ENCODE measurements at places on chromosomes 16 and 17.

DNA sequence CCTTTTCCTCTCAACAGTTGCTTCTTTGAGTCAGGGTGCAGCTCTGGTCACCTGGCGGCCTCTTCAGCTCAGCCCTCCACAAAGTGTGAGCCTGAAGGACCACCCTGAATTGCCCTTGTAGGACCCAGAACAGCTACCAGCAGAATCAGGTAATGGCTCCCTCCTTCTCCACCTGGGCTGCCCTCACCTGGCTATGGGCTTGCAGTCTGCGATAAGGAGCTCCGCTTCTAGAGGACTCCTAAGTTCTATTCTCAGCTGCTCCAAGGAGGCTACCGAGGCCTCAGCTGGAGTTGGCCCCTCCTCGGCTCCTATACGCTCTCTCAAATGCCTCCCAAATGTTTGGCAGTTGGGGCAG lies 13.4 kb downstream of the SMIM5 start:
- no peak for DNase-seq

GRCh38 chr16:76748461-76749348 lies 442.3 kb upstream of the MON1B start:
- DNase-seq = no peak

DNA sequence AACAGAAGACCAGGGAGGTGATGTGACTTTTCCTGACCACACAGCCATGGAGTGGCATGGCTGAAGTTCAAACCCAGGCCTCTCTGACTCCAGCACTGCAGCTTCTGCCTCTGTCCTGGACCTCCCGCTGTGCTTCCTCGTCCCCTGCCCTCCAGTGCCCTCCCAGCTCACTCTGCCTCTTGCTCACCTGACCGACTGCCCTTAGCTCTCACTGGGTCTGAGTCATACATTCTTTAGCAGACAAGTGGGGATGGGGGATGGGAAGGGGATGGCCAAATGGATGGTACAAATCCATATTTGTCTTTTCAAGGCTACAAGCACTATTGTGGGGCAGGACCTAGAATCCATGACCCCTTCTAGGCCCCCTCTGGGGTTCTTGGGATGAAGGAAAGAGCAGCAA lies 33.0 kb downstream of the PITPNM3 start:
- no peak for DNase-seq

- no peak for DNase-seq
Measured at GRCh38 chr16:66212428-66212827, 154.1 kb upstream of the CDH5 start.

DNA sequence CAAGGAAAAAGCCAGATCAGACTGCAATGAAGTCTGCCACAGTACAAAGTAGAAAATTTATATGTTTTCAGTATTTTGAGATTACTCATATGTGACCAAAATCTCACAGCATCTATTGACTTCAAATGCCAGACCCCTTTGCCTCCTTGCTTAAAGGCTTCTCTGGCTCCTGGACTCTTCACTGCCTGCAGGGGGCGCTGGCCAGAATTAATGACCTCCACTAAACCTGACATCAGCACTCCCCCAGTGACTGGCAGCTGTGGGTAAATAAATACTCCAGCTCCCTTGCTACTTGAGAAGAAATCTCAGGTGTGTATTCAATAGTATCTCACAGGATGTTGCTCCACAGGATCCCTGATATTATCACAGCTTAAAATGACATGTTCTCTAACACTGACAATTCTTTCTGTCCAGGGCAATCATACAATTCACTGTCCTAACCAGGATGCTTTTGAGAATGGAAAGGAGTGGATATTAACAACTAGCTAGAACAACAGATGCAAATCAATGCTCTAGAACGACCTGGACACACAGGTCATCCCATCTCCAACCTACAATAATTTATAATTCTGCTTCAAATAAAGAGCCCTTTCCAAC lies 4.0 kb downstream of the BECN1 start:
- DNase-seq = peak; percentile 69

DNA sequence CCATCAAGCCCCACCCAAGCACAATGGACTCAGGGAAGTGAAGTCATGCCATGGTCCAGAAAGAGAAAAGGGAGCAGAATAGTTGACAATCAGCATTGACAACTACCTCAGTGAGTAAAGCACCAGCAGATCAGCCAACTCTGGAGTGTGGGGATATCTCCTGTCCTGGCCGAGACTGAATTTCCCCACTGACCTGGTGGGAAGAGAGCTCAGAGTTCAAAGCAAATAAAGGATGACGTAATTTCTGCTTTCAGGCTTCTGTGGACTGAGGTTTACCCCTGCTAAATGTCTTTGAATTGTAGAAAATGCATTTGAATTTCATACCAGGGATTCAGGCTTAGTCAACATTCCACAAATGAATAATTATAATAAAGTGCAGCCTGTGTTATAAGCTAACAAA lies 152.9 kb downstream of the CBLN1 start:
- no peak for DNase-seq

DNA sequence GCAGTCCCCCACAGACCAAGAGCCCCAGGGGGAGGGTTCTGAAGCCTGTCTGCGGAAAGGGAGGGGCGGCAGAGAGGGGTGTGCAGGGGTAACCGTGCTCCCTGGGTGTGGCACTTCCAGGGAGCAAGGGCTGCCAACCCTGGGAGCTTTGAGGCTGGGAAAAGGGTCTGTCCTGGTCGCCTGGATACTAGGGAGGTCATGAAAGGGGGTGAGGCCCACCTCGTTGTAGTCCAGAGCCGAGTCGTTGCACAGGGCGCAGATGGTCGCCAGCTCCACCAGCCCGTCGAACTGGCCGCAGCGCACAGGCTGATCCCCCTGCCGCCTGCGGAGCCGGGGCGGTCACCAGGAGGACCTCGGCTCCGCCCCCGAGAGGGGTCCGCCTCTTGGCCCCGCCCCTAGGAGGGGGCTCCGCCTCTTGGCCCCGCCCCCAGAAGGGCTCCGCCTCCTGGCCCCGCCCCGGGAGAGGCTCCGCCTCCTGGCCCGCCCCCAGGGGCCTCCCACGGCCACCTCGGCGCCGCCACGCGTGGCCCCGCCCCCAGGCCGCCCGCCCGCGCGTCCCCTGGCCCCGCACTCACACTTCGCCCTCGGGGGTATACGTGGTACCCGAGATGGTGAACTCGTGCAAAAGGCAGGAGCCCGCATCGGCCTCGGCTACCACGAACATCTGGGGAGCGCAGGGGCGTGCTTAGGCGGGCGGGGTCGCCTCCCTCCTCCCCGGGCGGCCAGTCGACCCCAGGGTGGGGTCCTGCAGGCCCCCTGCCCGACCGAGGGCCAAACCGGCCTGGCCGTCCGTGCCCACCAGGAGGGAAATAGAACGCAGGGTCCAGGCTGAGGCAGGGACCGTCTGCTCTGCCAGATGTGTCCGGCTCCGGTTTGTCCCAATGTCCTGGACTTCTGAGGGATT lies 19.5 kb downstream of the ATP2A3 start:
- DNase-seq = peak; percentile 22

DNA sequence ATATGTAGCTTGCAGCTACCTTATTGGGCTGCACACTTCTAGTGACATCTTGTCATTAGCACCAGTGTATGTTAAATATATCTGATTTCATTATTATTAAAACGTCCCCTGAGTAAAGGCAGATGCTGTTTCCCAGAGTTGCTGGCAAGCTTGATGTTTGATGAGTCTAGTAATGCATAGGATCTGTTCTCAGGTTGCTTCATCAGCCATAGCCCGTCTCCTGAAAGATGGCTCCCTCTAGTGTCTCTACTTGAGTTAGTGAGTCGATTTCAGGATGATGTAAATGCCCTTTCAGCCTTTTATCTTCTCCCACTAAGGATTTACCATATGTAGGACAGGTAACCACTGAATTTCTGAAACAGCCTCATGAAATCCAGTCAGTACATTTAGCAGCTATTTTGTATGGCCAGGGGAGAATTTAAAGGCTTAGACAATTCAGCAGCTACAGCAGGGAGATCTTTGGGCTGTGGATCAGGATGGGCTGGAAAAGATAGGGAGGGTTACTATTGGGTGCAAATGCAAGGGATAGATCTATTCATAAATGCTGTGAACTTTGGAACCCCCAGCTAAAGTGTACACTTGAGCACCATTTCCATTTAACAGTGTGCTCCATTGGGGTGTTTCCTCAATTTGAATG lies 376.3 kb downstream of the CNTNAP4 start:
- no peak for DNase-seq

- DNase-seq = no peak
Measured at GRCh38 chr16:1182316-1182671, 29.4 kb downstream of the CACNA1H start.

GRCh38 chr16:85936816-85937215 lies 37.9 kb downstream of the IRF8 start:
- peak; percentile 35 for DNase-seq
